ENCODE measurements at places on chromosomes 1 and 21.

DNA sequence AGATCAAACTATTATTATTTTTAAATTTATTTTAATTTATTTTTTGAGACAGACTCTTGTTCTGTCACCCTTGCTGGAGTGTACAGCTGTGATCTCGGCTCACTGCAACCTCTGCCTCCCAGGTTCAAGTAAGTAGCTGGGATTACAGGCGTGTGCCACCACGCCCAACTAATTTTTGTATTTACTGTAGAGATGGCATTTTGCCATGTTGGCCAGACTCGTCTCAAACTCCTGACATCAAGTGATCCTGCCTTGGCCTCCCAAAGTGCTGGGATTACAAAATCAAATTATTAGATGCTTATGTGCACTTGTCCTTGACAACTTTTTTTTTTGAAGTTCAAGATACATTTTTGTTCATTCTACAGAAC lies 15.4 kb downstream of the LIN9 start:
- DNase-seq, result no peak

DNA sequence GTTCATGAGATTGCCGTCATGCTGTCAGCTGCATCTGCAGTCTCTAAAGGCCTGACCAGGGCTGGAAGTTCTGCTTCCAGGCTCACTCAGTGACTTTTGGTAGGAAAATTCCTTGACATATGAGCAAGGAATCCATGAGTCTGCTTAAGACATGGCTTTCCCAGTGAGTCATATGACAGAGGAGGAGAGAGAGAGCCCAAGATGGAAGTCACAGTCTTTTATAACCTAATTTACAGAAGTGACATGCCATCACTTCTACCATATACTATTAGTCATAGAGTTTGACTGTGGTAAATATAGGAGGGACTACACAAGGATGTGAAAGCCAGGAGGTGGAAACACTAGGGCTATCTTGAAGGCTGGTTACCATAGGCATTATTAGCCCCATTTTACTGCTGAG lies 115.2 kb downstream of the ROR1 start:
- DNase-seq, result no peak

DNA sequence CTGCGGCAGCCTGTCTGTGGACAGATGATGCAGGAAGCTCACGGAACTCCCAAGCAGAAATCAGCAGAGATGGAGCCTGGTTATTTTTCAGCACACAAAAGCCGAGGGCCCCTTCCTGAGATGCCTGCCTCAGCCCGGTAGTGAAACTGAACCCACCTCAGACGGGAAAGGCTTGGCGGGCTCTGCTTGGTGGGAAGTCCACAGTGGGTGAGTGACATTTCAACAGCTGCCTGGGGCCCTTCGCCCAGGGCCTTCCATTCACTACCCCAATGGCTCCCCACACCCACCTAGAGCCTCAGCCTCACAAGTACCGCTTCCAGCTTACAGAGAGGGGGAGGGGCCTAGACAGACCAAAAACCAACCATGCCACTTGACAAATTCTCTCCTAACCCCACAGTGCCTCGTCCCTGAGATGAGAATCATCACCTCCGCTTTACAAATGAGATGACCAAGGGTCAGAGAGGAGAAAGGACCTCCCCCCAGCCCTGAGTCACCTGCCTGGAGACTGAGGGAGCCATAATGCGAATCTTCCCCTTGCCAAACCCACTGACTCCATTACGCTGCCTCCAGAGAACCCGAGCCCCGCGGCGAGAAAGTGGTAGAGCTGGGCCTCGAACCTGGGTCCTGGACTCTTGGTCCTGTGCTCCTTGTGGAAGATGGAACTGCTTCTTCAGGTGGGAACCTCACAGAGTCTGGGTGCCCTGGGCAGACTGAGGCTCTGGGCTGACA lies 3.4 kb upstream of the ECE1 start:
- no peak for DNase-seq

- no peak for DNase-seq
These were observed 379.0 kb downstream of the LMX1A start for GRCh38 chr1:164977561-164977960.

DNA sequence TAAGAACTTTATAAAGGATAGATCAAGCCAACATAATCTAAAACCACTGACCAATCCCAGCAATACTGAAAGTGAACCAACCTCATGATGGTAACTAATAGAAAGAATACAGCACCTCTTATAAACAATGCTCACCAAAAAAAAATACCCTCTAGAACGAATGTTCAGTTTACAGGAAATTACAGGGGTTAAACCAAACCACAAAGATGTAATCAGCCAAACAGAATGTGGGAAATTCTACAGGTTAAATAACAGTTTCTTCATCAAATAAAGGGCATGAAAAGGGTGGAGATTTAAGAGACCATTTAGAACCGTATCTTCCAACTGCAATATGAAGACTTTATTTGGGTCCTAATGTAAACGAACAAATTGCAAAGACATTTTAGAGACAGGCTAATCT lies 30.4 kb downstream of the ARID4B start:
- no peak for DNase-seq

All from DMS79 treated with DMSO at 0.1 percent for 48 hours (cell line).